ENCODE measurements at places on chromosomes 11 and 22.
A peak's percentile ranks its signal among the peaks of the same experiment; 100 is the strongest.

GRCh38 chr11:104700609-104701008 lies 197.7 kb downstream of the CASP12 start:
- DNase-seq, result no peak

GRCh38 chr11:68409748-68410344 lies 50.7 kb upstream of the PPP6R3 start:
- no peak for DNase-seq

GRCh38 chr22:30878516-30879414 lies 89.8 kb downstream of the MORC2 start:
- DNase-seq, result no peak

- DNase-seq, result no peak
Measured at GRCh38 chr11:9222654-9223053, 42.5 kb downstream of the DENND5A start.

- DNase-seq, result peak; percentile 97
Measured at GRCh38 chr11:118401151-118401879, at the start of gene ATP5MG. Gene ATP5MG (plus strand): TSS chr11:118401606. CDS start chr11:118401666, 60 bp downstream.

- no peak for DNase-seq
Measured at GRCh38 chr22:36299295-36299694, 46.4 kb downstream of the APOL1 start.

DNA sequence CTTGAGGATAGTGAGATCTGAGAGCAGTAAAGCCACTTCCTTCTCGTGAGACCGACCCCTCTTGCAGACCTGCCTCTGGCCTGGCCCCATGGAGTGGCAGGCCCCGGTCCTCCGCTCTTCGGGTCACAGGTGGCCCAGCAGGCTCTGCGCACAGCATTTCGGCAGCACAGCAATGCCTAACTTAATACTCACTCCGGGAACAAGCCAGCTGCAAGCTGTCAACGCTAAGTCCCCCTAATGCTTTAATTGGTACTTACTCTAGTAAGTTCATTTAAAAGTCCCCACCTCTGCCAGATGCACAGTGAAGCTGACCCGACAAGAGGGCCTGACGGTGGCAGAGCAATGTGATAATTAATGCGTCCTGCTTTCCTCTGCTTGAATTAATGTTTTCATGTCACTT lies 349.3 kb upstream of the B3GAT1 start:
- no peak for DNase-seq

DNA sequence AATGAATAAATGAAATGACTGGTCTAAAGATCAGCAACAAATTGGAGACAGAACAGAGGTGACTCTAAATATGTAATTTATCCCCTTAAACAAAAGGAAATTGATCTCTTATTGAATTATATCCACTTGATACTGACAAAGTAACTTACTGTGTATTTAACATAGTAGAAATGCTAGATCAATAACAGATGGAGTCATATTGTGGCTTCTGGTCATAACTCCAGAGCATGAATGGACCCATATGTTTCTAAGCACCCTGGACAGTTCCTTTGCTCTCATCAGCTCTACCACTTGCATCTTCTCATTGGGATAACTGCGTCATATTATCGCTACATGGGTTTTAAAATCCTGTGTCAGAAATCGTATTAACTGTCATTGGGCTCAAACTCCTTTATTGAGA lies 222.3 kb downstream of the ETS1 start:
- DNase-seq, result peak; percentile 24

DNA sequence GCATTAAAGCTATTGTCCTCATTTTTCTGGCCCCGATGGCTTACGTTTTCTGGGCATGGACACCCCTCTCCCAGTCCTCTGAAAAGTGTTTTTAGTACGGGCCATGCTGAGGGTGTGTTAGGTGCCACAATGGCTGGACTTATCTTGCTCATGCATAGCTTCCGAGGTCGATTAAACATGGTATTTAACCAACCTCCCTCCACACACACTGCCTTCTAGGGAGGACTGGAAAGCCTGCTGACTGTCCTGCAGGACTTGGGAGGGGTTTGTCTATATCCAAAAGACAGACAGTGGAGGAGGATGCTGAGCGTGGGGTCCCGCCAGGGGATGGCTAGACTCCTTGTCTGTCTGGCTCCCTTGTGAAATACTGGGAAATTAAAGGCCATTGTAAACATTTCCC lies 95.3 kb downstream of the FBXO7 start:
- no peak for DNase-seq

GRCh38 chr11:11841723-11842420 lies at the start of gene USP47:
Gene USP47 (plus strand): TSS chr11:11841972. CDS start chr11:11842186, 214 bp downstream.
- peak; percentile 92 for DNase-seq

DNA sequence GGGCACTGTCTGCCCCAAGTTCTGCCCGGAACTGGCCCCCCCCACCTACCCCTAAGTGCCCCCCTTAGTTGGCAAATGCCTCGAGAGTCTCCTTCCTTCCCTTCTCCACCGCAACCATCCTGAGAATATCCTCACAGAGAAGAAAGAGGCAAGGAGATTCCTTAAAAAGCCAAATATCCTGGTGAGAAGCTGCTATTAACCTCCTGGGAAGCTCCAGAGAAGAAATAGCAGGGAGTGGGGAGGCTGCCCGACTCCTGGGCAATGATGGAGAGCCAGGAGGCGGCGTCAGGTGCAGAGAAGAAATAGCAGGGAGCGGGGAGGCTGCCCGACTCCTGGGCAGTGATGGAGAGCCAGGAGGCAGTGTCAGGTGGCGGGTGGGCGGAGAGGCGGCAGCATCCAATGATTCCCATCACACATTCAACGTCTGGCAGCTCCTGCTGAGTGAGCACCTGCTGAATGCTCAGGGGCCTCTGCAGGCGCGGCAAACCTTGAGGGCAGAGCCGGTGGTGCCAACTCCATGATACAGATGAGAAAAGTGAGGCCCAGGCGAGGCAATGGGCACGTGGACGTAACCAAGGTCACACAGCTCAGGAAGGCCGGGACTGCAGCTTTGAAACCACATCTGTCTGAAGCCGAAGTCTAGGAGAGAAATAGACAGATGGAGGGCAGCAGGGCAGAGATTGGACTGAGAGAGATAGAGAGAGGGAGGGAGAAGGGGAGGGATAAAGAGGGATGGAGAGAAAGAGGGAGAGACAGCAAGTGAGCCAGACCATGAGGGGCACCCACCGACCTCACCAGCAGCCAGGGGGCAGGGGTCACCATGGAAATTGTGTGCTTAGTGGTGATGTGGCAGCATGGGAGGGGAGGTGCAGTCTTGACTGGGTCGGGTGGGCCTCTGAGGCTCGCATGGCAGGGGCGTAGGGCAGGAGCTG lies 58.3 kb downstream of the CYTH4 start:
- DNase-seq, result no peak

DNA sequence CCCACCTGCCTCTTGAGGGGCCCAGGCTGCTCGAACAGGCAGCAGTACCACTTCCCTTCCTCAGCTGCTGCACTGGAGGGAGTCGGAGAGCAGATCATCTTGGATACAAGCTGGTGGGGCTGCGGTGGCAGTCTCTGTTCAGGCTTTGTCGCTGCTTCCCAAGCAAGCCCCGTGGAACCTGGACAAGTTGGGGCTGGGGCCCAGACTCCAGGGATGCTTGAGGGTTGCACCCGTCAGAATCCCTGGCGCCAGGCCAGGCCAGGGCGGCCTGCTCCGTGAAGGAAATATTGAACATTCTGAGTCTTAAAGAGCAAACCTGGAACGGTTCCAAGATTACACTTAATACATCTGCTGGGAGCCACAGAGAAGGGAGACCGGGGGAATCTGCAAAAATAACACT lies 310.1 kb upstream of the SORL1-AS1 start:
- no peak for DNase-seq

- DNase-seq, result no peak
Measured at GRCh38 chr11:67303835-67304411, 593 bp downstream of the SSH3 start.

GRCh38 chr22:50696799-50697561 lies 24.4 kb downstream of the SHANK3 start:
- no peak for DNase-seq

DNA sequence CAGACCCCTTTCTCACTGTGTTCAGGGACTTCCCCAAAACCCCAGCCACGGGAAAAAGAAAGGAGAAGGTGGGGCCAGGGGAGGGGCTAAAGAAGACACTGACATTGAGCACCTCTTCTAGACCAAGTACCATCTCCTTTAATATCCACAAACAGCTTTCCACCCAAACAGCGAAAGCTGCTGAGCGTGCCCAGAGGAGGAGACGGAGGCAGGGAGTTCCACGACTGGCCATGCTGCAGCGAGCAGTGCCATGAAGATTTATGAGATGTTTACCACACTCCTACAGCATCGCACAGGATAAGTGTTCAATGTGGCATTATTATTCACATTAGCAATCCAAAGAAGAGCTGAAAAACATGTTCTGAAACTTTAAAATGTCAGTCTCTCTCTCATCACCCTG lies 127.4 kb downstream of the LARGE1 start:
- DNase-seq, result no peak

DNA sequence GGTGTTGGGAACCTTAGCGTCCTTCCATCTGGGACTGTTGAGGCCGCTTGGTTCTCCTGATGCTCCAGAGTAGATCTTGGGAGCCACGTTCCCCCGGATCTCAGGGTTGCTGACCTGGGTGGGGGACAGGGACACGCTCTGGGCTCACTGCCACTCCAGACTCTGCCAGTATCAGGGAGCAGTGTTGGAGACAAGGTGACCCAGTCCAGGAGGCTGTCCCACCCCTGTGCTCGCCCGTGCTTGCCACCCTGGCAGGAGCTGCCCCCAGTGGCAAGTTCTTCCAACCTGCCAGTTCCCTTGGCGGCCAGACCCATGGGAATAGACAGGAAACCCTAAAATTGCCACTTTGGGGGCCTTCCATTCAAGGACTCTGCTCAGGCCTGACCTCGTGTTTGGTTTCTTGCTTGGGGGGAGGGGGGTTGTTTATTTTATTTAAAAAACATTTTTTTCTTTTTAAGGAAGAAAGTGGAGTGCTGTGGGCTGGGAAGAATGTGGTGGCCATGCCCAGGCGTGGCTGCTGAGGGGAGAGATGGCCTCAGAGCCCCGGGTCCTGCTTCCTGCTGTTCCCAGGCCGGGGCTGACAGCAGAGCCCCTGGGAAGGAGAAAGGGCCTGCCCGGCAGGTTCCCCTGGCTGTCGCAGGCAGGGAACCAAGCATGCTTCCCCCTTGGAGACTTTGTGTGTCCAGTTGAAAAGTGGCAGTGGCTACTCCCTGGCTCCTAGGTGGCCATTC lies 7.2 kb downstream of the GRK2 start:
- DNase-seq, result no peak

DNA sequence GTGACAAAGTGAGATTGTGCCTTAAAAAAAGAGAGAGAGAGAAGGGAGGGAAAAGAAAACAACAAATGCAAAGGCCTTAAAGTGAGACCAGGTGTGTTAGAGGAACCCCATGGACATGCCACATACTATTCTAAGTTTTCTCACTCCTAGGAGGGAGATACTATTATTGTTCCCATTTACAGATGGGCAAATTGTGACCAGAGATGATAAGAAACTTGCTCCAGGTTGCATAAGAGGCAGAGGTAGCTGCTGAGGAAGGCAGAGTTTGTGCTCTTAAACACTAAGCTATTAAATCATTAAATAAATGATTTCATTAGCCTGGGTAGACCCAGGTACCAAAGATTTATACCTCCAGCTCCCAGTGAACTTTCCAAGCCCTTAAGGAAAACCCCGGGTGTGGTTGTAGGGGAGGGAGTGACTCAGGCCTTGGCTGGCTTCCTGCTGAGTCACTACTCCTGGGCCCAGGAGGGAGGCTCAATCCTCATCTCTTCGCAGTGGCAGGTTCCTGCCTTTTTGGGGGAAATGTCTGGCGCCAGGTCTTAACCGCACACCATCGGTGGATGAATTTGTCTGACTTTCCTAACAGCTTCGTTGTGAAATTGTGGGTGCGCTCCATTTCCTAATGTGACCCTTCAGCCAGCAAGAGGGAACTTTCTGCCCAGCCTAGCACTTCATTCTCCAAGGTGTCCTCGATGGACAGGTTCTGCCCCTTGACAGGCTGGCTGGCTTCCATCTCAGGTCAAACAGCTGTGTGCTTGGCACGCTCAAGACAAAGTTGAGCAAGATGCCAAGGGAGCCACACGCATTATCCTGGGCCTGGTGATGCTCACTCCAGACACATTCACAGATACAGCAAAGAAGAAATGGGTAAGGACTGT lies 33.4 kb upstream of the PTPRJ start:
- peak; percentile 87 for DNase-seq

DNA sequence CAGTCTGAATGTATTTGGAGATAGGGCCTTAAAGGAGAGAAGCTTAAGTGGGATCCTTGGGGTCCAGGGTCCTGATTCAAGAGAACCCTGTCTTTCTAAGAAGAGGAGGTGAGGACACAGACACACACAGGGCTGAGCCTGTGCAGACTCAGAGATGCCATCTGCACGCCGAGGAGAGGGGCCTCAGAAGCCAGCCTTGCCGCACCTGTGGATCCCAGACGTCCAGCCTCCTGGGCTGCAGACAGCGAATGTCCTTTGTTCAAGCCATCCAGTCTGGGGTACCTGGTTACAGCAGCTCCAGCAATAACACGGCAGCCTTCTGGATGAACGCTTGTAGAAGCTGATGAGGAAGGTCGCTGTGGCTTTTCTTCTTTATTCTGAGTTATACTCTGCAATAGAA lies 1086.1 kb downstream of the BRD1 start:
- no peak for DNase-seq

DNA sequence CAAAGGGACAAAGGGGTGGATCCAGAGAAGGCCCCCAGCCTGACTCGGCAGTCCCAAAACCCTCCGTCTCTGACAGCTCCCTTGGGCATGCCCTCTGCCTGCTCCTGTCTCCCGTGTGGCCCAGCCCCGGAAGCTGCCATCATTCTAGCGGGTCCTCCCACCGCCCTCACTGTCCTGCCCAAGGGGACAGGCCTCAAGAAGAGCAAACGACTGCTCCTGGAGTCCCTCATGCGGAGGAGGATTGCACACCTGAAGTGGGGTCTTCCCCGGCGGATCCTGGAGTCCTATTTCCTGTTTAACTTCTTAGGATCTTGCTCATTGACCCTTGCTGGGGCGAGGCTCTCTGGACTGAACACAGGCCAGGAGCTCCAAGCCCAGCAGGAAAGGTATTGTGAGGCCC lies 2.6 kb upstream of the MEI1 start:
- DNase-seq, result no peak

GRCh38 chr11:65224930-65225278 lies 36.9 kb upstream of the POLA2 start:
- DNase-seq, result peak; percentile 80

DNA sequence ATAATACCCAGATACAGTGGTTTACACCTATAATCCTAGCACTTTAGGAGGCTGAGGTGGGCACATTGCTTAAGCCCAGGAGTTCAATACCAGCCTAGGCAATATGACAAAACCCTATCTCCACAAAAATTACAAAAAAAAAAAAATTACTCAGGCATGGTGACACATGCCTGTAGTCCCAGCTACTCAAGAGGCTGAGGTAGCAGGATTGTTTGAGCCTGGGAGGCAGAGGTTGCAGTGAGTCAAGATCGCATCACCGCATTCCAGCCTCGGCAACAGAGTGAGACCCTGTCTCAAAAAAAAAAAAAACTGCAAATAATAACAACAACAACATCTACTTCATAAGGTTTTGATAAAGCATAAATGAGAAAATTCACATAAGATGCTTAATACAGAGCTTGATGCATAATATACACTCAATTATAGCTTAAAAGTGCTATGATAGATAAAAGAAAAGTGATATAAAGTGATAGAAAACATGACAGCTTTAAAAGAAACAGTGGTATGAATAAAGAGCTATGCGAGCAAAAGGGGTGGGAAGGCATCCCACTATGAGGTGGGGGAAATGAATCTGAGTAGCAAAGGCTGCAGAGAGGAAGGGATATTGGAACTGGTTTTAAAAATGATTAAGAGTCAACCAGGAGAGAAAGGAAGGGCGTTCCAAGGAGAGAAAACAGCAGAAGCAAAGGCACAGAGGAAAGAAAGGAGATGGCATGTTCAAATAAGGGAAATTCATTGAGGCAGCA lies 197.6 kb downstream of the KIF18A start:
- no peak for DNase-seq
